ENCODE measurements at places on chromosomes 4 and X. TPM values are rescaled to one million over a fixed set of nuclear protein-coding genes. Genes with fewer than 3 reads are reported as not detected.

Gene NEIL3
- 7.4 TPM for total RNA-seq

Gene SLC10A6
- not detected for total RNA-seq

Gene SPANXN4
- total RNA-seq, result not detected

Gene AFAP1
- total RNA-seq, result 101 TPM

Gene JAKMIP1
- not detected for total RNA-seq

Gene ATRX
- 79.0 TPM for total RNA-seq

Gene CYLC1
- not detected for total RNA-seq

Gene CT83
- total RNA-seq, result not detected

Gene SORCS2
- 11.5 TPM for total RNA-seq

Gene PAGE1
- total RNA-seq, result not detected

Gene CT45A5
- not detected for total RNA-seq

Gene SH3D19
- total RNA-seq, result 86.0 TPM

Gene PDE5A
- 157 TPM for total RNA-seq

Gene LEF1
- 7.7 TPM for total RNA-seq

Gene EMCN
- total RNA-seq, result not detected

Gene HMGB3
- 13.6 TPM for total RNA-seq

Gene FGB
- not detected for total RNA-seq

Gene UGT2B15
- not detected for total RNA-seq

Gene ZNF280C
- 5.4 TPM for total RNA-seq

Gene PCSK1N
- total RNA-seq, result not detected

Gene SPACA5
- not detected for total RNA-seq

Gene TCEANC
- 6.5 TPM for total RNA-seq

Gene ADAMTS3
- total RNA-seq, result 2.2 TPM

Gene STK32B
- total RNA-seq, result 2.7 TPM

Gene TSPAN7
- 0.29 TPM for total RNA-seq

Gene ARMCX5
- 21.7 TPM for total RNA-seq

Gene CLDN34
- under 0.01 TPM for total RNA-seq

Gene PPP1R2C
- total RNA-seq, result not detected

Gene GPR143
- total RNA-seq, result not detected

Gene UGT2B17
- total RNA-seq, result not detected

Gene CT45A9
- not detected for total RNA-seq

Gene AKAP14
- total RNA-seq, result not detected

Gene SGMS2
- total RNA-seq, result 148 TPM

Gene FAM193A
- total RNA-seq, result 23.2 TPM

Gene CCNA2
- 8.0 TPM for total RNA-seq

Gene GPRASP1
- total RNA-seq, result 3.5 TPM

Gene XAGE1B
- not detected for total RNA-seq

Gene GNRHR
- total RNA-seq, result not detected
